PC-3 (cell line): ENCODE measurements at places on chromosomes 6 and 20. TPM values are rescaled to one million over a fixed set of nuclear protein-coding genes. Genes with fewer than 3 reads are reported as not detected.

DNA sequence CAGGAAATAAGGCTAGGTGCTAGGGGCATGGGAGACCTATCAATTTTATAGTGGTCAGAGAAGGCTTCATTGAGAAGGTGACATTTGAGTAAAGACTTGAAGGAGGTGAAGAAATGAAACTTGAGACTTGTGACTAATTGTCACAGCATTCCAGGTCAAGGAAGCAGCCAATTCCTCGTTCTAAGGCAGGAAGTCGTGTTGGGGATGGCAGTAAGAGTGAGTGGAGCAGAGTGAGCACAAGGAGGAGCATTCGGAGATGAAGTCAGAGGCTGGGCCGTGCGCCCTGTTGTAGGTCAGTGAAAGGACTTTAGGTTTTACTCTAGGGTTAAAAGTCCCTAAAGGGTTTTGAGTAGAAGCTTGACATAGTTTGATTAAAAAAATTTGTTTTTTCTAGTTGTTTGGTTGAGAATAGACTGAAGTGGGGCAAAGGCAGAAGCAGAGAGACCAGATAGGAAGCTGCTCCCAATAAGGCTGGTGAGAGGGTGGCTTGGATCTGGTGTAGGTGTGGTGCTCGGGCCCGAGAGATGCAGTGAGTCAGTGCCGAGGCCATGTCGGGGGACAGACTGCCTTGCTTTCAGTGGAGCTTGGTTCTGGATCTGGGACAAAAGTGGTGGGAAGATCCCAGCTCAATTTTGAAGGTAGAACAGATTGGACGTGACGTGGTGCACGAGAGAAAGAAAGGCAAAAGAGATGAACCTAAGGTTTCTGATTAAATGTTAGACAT lies 2.6 kb upstream of the RSPH3 start:
- H3K4me3 ChIP-seq = no peak overlapping the region
- peak overlapping the region; percentile 73 for H3K27ac ChIP-seq
- peaks cover 20% of the 10 kb centered on the region for H3K4me1 ChIP-seq
- H3K27me3 ChIP-seq = no peaks in the 10 kb centered on the region
- DNase-seq = peak; percentile 79

- peak overlapping the region; percentile 64 for H3K4me3 ChIP-seq
- H3K27ac ChIP-seq = peak overlapping the region; percentile 68
- peaks cover 19% of the 10 kb centered on the region for H3K4me1 ChIP-seq
- DNase-seq = peak; percentile 73
- H3K27me3 ChIP-seq = no peaks in the 10 kb centered on the region
These were observed 32.1 kb upstream of the NR2E1 start for GRCh38 chr6:108133594-108134179.

- H3K4me3 ChIP-seq = no peak overlapping the region
- no peaks in the 10 kb centered on the region for H3K36me3 ChIP-seq
- H3K27ac ChIP-seq = no peak overlapping the region
These were observed 99.5 kb upstream of the ZFP64 start for GRCh38 chr20:52291109-52291508.

DNA sequence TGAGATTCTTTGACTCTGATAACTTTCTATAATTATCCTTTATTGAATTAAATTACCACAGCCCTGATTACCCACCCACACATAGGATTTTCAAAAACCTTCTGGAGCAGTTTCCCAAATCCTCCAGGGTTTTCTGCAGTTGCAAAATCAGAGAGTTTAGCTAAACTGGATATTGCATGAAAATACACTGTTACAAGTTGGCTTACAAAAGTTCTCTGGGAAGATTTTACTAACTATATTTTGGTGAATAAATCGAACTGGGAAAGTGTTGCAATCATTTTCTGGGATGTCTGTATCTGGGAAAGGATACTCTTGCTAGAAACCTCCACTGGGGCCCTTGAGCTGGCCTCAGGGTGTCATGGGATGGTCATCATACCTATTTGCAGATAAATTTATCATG lies 97.6 kb upstream of the STMND1 start:
- H3K4me3 ChIP-seq = no peak overlapping the region
- DNase-seq = no peak
- no peak overlapping the region for H3K27ac ChIP-seq
- no peaks in the 10 kb centered on the region for H3K36me3 ChIP-seq
- peaks cover 28% of the 10 kb centered on the region for H3K4me1 ChIP-seq
- no peaks in the 10 kb centered on the region for H3K27me3 ChIP-seq

GRCh38 chr6:139330306-139330705 lies 38.5 kb upstream of the TXLNB start:
- H3K27ac ChIP-seq = no peak overlapping the region
- DNase-seq = no peak
- no peaks in the 10 kb centered on the region for H3K4me1 ChIP-seq
- H3K27me3 ChIP-seq = no peaks in the 10 kb centered on the region
- no peak overlapping the region for H3K4me3 ChIP-seq
- no peaks in the 10 kb centered on the region for H3K36me3 ChIP-seq

DNA sequence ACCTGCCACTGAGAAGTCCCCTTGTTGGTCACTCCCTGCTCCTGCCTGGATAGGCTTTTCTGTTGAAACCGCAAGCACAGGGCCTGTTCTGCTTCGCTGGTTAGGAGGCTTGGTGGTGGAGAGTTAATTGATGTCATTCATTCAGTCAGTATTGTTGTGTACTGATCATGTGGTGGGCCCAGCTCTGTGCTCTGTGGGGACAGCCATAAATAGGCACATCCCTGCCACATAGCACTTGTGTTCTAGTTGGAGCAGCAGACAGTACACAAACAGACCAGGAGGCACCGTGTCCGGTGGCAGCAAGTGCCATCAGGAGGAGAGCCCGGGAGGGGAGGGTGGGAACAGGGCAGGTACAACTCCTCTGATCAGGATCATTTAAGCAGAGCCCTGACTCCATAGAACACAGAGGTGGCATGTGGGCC lies 155.2 kb upstream of the INSM1 start:
- H3K27me3 ChIP-seq = peaks cover 80% of the 10 kb centered on the region
- DNase-seq = no peak
- H3K27ac ChIP-seq = no peak overlapping the region

GRCh38 chr6:34563513-34563870 lies 7.4 kb upstream of the SPDEF start:
- DNase-seq = no peak
- H3K4me1 ChIP-seq = no peaks in the 10 kb centered on the region
- no peak overlapping the region for H3K27ac ChIP-seq
- no peaks in the 10 kb centered on the region for H3K27me3 ChIP-seq
- H3K4me3 ChIP-seq = no peak overlapping the region
- H3K36me3 ChIP-seq = no peaks in the 10 kb centered on the region

GRCh38 chr6:55286824-55287223 lies 40.4 kb upstream of the GFRAL start:
- H3K27ac ChIP-seq = no peak overlapping the region
- H3K4me1 ChIP-seq = no peaks in the 10 kb centered on the region

GRCh38 chr20:6142348-6142993 lies 19.6 kb upstream of the FERMT1 start:
- H3K4me1 ChIP-seq = no peaks in the 10 kb centered on the region
- H3K36me3 ChIP-seq = no peaks in the 10 kb centered on the region
- H3K4me3 ChIP-seq = peak overlapping the region; percentile 15; the same call in 1 of the 2 replicates
- peak; percentile 89 for DNase-seq

GRCh38 chr6:90403489-90404381 lies 107.1 kb upstream of the BACH2 start:
- H3K4me1 ChIP-seq = peaks cover 38% of the 10 kb centered on the region
- H3K36me3 ChIP-seq = no peaks in the 10 kb centered on the region
- no peak overlapping the region for H3K27ac ChIP-seq
- DNase-seq = peak; percentile 60

DNA sequence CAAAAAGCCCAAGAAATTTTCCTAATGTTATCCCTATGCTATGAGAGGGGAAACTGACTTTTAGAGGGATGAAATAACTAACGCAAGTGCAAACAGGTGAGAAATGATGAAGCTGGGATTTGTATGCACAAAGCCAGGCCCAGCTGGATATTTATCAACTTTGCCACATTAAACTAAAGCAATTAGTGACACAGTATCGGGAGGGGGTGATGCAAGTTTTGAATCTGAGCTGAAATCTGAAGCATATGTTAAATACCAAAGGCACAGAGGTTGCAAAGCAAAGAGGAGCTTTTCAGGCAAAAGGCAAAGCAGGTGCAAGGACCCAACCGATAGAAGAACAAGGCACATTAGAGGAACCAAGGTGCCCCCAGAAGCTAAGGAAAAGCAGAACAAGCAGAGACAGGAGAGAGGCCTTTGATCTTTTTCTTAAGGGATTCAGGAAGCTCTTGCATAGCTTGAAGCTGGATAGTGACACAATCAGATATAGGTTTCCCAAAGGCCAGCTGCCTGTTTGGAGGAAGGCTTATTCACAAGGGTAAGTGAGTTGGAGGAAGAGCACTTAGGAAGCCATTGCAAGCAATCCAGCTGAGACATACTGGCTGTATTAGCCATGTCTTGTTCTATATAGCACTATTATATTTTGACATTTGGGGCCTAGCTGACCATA lies 207.5 kb downstream of the HIVEP2 start:
- H3K4me1 ChIP-seq = no peaks in the 10 kb centered on the region
- H3K27me3 ChIP-seq = no peaks in the 10 kb centered on the region
- no peak for DNase-seq
- no peak overlapping the region for H3K27ac ChIP-seq
- H3K36me3 ChIP-seq = no peaks in the 10 kb centered on the region

DNA sequence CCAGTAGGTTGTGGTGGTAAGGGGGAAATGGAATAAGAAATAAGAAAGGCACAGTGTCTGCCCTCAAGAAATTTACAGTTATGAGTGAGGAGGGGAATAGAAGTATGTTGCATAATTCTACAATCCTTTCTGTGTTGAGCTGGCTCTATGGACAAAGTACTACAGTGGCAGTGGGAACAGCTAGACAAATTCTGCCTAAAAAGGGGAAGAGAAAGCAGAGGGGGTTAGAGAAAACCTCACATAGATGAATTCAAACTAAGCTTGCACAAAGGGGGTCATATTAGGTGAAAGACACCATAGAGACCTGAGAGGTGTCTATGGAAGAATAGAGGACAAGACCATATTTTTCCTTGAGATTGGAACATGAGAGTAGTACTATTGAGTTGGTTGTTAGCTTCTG lies 146.9 kb upstream of the VGLL2 start:
- no peak overlapping the region for H3K4me3 ChIP-seq
- H3K36me3 ChIP-seq = no peaks in the 10 kb centered on the region
- no peak for DNase-seq
- no peak overlapping the region for H3K27ac ChIP-seq

DNA sequence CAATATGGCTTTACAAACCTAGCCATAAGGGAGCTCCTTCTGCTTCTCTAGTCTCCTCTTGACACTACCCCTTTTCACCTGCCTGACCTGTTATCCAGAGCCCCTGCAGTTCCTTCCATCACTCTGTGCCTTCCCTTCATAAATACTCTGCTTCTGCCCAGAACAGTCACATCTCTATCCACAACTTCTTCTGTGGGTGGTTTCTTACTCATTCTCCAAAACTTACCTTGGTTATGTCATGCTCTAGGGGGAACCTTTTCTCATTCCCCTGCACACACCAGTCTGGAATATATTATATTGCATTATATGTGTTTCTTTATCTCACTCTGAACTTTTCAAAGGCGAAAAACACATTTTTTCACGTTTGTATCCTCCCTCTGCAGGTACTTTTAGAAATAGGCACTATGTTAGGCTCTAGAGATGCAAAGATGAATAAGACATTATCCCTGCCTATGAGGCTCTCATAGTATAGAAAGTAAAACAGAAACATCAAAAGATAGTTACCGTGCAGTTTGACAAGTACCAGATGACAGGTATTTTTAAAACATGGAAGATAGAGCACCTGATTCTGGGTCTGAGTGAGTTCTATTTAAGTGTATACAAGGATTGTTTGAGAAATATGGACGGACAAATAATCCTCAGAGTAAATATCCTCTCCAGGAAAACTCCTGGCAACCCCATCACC lies 51.5 kb downstream of the AIG1 start:
- H3K27me3 ChIP-seq = no peaks in the 10 kb centered on the region
- no peak overlapping the region for H3K27ac ChIP-seq
- DNase-seq = no peak
- H3K4me3 ChIP-seq = no peak overlapping the region
- no peaks in the 10 kb centered on the region for H3K4me1 ChIP-seq

- no peaks in the 10 kb centered on the region for H3K27me3 ChIP-seq
- no peak for DNase-seq
- H3K4me3 ChIP-seq = no peak overlapping the region
- H3K36me3 ChIP-seq = peaks cover 34% of the 10 kb centered on the region; the same call in 1 of the 2 replicates
- H3K27ac ChIP-seq = no peak overlapping the region
These were observed 15.9 kb upstream of the TBC1D20 start for GRCh38 chr20:478010-478948.

- no peaks in the 10 kb centered on the region for H3K4me1 ChIP-seq
- DNase-seq = no peak
- H3K27me3 ChIP-seq = peaks cover 60% of the 10 kb centered on the region
- H3K4me3 ChIP-seq = no peak overlapping the region
- no peaks in the 10 kb centered on the region for H3K36me3 ChIP-seq
- no peak overlapping the region for H3K27ac ChIP-seq
These were observed 90.3 kb downstream of the BCAS1 start for GRCh38 chr20:53980031-53980465.

Gene FAM210B
- total RNA-seq = 27.8 and 37.9 TPM in 2 replicates

Gene GTPBP2
- 38.1 and 47.6 TPM in 2 replicates for total RNA-seq

Gene PGC
- total RNA-seq = not detected in 2 replicates

Gene KIF16B
- total RNA-seq = 11.1 and 12.7 TPM in 2 replicates

Gene ENPP5
- total RNA-seq = 0.04 TPM in 1 of 2 replicates, not detected in the other

Gene XKR7
- total RNA-seq = not detected in 2 replicates

Gene POU3F2
- 0.07 and 0.12 TPM in 2 replicates for total RNA-seq

Gene SOBP
- total RNA-seq = 0.15 and 0.17 TPM in 2 replicates

Gene GPX5
- not detected in 2 replicates for total RNA-seq

Gene PXT1
- not detected in 2 replicates for total RNA-seq

Gene MEP1A
- not detected in 2 replicates for total RNA-seq
